HS-5 (cell line): ENCODE measurements at places on chromosomes 2 and 18.
A peak's percentile ranks its signal among the peaks of the same experiment; 100 is the strongest.

- no peak for DNase-seq
Measured at GRCh38 chr2:85847051-85847588, 41.7 kb downstream of the ST3GAL5 start.

DNA sequence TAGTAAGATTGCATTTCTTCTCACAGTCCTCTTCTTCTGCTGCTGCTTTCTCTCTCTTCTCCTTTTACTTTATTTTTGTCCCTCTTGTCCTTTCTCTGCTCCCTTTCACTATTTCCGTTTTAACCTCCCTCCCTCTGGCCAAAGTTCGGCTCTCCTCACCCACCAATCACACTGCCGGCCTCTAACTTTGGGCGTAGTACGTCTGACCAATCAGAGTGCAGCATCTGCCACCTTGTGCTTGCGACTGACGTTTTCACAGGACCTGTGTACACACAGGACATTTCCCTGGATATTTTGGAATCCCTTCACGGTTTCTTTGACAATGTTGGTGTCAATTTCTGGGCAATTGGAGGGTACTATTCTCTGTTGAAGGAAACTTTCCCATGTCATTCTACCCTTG is 22.6 kb upstream of the ICOS start:
- no peak for DNase-seq

- no peak for DNase-seq
Measured at GRCh38 chr18:13647761-13648160, 78.6 kb downstream of the FAM210A start.

DNA sequence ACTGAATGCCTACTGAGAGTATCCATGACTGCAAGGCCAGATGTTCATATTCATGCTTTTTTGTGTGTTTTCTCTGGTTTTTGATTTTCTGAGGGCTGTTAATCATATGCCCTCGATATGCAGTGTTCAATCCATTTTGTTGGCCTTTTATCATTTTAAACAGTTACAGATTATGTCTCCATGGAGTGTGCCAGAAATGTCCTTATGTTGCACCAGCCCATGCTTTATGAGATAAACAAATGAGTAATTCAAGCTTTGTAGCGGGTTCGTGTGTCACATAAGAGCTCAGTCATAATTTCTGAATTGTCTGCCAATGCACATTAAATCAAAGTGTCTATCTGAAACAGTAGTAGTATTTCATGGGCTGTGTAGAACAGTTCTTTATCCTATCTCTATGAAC is 583.0 kb downstream of the THSD7B start:
- no peak for DNase-seq

DNA sequence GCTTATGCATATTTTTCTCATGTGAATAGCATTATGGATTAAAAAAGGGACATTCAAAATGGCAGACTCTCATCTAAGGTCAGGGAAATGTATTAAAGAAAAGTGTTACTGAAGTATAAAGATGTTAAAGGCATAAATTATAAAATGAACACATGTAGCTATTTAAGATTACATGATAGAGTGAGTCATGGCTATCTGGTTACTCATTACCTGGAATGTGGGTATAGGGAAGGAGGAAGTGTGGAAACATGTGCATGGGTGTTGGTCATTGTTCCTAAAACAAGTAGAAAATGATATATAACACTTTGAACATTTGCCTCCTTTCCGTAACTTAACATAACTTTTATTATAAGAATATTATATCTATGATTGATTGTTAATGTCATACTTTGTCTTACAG is 66.4 kb downstream of the MYO1B start:
- DNase-seq, result peak; percentile 91

DNA sequence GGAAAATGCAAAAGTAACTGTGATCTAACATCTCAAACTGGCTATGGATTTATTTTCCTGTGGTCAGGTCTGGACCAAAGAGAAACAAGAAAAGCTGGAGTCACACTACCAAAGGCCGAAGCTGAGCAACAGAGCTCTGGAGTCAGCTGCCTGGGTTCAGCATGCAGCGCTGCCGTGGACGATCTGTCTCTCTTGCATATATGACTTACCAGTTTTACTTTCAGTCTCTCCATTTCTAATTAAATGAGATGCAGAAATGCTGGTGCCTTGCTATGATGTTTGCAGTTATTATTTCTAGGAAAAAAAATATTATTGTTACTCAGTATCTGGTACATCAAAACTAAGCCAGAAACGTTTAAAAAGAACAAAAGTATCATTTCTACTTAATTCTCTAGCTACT is 813.2 kb downstream of the RNF144A start:
- DNase-seq, result no peak

- no peak for DNase-seq
Measured at GRCh38 chr2:58057707-58058530, 11.3 kb downstream of the VRK2 start.

DNA sequence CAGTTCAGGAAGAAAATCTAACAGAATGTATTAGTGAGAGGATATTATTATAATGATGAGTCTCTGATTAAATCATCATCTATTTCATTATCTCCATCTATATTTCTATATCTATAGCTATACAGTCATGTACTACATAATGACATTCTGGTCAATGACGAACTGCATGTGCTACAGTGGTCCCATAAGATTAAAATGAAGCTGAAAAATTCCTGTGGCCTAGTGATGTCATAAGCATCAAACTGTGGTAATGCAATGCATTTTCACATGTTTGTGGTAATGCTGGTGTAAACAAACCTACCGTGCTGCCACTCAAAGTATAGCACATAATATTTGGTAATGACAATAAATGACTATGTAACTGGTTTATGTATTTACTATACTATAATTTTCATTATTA is 1127.9 kb upstream of the CHAC2 start:
- DNase-seq, result no peak

DNA sequence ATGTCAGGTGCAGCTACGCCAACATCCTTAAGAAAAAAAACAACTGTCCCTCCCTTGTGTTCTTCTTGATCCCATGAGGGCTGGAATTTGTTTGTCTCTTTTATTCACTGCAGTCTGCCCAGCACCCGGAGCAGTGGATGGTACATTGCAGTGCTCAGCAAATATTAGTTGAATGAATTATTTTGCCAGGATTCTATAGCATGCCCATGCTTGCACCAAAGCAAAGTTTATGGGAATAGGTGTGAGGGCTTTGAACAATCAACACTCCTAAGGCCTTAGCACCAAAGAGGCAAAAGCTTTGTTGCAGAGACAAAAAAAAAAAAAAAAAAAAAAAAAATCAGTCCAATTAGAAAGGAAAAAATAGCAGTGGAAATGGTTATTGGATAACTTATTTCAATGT is 28.7 kb upstream of the DCC start:
- DNase-seq, result no peak

DNA sequence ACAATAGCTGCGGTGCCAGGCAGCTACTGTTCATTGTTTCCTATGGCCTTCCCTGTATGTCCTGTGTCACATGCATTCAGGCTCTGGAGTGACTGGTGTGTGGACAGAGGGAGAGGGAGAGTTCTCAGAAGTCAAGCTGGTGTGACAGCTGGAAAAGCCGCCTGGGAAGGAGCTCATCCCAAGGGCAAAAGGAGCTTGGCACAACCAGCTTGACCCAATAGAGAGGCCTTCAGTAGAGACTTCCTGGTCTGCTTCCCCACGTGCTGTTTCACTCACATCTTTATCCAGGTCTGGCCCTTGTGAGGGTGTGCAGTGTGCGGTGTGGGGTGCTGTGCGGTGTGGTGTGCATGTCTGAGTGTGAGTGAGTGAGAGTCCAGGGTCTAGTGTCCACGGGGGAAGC is 11.1 kb upstream of the NT5DC4 start:
- no peak for DNase-seq

DNA sequence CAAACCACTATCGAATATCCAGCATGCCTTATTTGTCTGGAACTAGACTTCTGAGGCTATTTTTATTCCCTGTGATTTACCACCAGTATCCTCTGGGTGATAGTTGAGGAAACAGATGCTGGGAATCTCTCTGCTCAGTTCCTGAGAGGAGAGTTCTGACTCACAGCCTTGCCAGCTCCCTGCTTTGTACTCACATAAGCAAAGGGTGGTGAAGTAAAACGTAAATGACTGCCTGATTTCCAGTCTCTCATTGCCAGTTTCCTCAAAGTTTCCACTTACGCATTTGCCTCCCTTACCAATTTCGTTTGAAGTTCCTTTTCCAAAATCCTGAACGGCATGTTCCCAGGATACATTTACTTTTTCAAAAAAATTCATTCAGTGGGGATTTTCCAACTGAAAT is 69.2 kb upstream of the HNRNPA3 start:
- peak; percentile 66 for DNase-seq

DNA sequence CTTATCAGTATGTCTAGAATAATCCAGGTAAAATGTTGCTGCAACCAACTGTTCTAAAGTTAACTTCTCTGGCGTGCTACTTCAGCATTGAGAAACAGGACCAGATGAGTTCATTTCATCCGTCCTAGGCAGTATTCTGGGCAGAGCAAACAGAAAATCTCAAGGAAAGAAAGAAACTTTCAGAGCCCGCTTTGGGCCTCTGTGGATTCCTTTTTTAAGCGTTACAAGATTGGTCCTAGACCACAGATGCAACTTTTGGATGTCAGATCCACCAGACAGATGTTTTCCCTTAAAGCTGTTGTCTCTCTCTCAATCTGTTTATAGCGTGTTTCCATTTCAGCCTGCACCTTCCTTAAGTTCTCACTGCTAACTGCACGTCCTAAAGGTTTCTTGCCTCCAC is 75.0 kb downstream of the BCL2 start:
- DNase-seq, result no peak

DNA sequence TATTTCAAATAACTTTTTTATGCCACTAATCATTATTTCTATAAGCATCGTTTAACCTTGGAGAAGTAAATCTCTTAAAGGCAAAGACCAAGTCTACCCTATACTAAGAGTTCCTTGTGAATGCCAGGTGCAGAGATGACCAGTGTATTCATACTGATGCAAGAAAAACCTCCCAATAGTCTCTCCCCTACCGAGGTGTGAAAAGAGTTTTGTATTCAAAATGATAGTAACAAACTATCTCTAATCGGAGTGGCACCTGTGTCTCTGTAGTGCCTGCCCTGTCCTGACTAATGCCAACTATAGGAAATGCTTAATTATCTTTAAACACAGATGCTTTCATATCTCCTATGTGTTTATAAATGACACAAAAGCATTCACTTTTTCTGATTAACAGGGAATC is 798.5 kb downstream of the TRIB2 start:
- DNase-seq, result no peak

DNA sequence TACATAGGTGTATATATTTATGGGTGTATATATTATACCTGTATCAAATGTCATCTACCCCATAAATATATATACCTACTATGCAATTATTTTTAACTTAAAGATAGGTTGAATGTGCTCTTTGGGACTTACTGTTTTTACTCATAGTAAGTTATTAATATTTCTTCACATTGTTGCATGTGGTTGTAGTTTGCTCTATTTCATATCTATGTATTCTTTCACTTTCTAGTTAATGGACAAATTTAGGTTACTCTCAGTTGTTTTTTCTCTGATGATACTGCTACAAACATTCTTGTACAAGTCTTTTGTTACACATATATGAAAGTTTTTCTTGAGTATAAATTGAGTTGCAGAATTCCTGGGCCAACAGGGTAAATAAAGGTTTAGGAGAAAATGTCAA is 601.8 kb upstream of the ID2 start:
- no peak for DNase-seq

GRCh38 chr2:145592361-145592760 is 1072.4 kb upstream of the ZEB2 start:
- DNase-seq, result no peak

DNA sequence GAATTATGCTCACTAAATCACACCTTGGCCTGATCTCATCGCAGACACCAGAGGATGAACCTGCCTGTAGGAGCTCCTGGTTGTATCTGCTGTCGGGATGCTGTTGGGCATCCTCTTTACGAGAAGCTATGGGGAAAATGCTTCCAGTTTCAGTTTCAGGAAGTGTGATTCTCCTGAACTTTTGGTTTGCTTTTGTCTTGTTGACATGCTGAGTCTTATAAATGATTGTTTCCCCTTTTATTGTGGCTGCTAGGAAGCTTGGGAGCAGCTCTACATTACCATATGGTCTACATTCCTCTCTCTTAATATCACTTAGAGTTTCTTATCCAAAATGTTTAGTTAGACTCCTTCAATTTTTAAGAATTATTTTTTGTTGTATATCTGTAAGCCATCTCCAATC is 227.5 kb downstream of the MTX2 start:
- no peak for DNase-seq

- no peak for DNase-seq
Measured at GRCh38 chr2:117977696-117978095, 36.2 kb downstream of the CCDC93 start.

DNA sequence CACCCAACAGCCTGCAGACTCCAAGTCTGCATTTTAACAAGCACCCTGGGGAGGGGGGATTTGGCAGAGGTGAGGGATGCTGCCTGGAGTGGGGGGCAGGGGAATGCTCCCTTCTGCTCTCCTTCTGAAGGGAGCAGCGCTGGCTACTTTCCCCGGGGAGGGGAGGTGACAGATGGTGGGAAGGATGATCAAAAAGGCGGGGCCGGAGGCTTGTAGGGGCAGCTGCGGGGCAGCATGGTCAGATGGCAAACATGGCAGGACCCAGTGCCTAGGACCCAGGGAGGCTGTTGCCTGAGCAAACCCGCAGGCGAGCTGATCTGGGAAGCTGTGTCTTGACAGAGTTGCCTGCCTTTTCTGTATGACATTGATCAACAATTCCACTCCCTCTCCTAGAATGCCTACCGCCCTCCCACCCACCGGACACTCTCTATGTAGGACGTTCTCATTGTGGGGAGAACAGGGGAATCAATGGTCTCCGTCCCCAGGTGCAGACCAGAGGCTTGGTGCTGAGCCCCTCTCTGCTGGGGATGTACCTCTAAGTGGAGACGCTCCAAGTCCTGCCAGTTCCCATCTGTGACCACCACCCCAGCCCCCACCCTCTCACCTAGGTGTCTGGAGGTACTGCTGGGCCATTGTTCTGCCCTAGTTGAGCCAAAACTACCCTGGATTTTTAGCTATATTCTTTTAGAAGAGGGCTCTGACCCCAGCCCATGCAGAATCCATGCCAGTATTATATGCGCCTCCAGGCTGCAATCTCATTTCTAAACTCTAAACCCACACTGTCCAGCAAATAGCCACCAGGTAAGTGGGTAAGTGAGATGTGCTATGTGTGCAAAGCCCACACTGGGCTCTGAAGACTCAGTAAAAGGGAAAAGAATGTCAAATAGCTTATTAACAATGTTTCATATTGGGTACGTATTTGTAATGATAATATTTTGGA is 89.7 kb upstream of the SEC11C start:
- no peak for DNase-seq

- DNase-seq, result no peak
Measured at GRCh38 chr2:109526442-109526970, 87.3 kb downstream of the SEPTIN10 start.
